ENCODE measurements at places on chromosomes 5 and 9.
A peak's percentile ranks its signal among the peaks of the same experiment; 100 is the strongest.

DNA sequence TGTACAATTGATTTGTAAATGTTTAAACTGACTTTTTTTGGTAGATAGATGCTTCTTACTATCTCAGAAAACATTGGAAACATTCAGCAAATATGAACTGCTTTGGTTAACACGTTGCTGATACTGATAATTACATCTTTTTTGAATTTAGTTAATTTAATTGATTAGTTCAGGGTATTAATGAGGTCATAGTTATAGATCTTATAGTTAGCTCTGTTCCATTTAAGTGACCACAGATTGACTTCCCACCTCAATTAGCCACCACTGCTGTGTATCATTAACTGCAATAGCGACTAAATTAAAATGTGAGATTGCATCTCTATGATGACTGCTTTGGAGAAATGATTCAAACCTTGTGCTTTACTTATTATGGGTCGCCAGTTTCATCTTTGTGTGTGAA is 407.1 kb upstream of the EDIL3 start:
- DNase-seq, result no peak

- no peak for DNase-seq
These were observed 5.7 kb upstream of the DCTN4 start for GRCh38 chr5:150764530-150764929.

GRCh38 chr9:134412298-134412711 is 86.0 kb downstream of the RXRA start:
- DNase-seq, result no peak

DNA sequence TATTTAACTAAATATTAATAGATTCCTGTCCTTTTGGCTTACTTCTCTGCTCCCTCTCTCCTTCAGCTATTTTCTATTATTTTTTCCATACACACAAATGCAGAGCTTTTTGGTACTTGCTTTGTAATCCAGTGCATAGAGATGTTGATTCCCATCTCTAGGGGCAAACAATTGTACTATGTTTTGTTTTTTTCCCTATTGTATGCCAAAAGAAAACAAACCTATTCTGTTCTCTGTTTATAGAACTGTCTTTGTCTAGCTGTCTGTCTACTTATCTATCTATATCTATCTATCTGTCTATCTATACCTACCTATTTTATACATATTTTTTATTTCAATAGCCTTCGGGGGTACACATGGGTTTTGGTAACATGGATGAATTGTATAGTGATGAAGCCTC is 121.6 kb upstream of the LIFR start:
- no peak for DNase-seq

DNA sequence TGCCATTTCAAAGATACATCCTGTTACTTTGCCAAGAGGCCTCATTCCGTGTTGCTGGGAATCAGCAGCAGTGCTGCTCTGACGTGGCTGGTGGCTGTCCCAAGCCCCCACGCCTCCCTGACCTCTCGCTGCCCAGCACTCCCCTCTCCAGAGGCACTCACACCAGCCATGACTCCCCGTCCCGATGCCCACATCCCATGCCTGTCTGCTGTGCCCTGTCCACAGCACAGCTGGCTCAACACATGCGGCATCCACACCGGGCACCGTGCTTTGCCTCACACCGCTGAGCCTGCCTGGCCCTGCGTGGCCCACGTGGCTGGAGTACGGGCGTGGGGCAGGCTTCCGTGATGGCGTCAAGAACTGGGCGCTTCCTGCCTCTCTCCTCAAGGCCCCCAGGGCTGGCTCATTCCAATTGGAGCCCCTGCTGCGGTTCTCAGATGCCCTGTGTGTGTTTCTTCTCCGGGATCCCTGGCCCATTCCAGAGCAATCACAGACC is 7.8 kb upstream of the LCN1 start:
- DNase-seq, result no peak

- DNase-seq, result peak; percentile 19
These were observed 39.1 kb upstream of the RANBP6 start for GRCh38 chr9:6054280-6055099.

DNA sequence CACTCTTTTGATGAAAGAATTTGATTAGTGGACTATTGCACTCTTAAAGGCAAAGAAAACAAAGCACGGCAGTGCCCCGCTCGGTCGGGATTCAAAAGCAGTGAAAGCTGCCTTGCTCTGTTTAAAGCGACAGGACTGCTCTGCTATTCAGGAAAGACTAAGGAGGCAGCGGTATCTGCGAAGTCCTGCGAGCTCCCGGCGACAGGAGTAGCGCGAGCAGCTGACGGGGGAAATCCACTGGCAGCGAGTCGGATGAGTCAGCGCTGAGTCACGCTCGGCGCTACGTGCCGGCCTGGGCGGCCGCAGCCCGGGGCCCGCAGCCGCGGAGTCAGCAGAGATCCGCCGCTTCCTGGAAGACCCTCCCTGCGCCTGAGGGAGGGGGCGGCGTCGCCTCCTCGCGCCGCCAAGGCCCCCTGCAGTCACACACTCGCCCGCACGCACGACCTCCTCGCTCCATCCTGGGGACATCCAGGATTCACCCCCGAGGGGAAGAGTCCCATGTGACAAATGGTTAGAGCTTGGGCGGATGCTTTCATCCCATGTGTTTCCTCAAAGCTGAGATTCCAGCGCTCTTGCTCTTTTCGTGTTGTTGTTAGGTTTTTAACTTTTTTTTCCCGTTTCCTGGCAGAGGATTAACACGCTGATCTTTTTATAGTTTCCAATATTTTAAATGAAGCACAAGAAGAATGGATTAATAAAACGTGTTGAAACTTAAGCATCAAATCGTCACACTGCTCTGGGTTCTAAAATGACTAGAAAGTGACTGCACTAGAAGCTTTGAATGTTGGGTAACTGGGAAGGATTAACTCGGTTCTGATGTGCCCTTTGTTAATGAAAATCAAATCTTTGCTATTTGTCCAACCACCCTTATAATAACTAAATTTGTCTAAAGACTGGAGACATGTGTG is 102.5 kb downstream of the ARRDC3 start:
- DNase-seq, result peak; percentile 83

- no peak for DNase-seq
These were observed 82.0 kb downstream of the SIL1 start for GRCh38 chr5:139116100-139116655.

DNA sequence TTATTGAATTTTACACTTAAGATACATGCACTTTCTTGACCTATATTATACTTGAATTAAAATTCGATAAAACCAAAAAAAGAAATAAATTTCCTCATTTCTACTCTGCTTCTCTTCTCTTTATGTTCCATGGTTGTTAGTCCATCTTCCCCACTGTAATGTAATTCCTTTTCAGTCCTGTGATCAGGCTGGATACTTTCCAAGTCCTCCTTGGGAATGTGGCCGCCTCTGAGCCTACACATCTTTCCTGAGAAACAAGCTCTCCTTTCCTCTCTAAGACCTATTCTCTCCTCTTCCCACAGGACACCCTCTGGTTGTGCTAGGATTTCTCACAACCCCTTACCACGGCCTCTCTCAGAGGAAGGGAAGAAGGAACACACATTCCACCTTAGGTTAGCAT is 285.1 kb downstream of the DNAH5 start:
- DNase-seq, result no peak

GRCh38 chr9:125538092-125538473 is 168.9 kb downstream of the MAPKAP1 start:
- no peak for DNase-seq

GRCh38 chr5:108320231-108320630 is 61.7 kb downstream of the FBXL17 start:
- no peak for DNase-seq

- no peak for DNase-seq
These were observed 27.2 kb downstream of the PRRC2B start for GRCh38 chr9:131420980-131421624.

GRCh38 chr9:79665931-79666330 is 94.2 kb downstream of the TLE4 start:
- no peak for DNase-seq

- no peak for DNase-seq
These were observed 985.7 kb upstream of the WWC1 start for GRCh38 chr5:167305591-167306213.

- DNase-seq, result no peak
These were observed 689 bp downstream of the AK3 start for GRCh38 chr9:4740388-4740637.

- DNase-seq, result no peak
These were observed 437.7 kb downstream of the SEMA5A start for GRCh38 chr5:9108162-9108561.

DNA sequence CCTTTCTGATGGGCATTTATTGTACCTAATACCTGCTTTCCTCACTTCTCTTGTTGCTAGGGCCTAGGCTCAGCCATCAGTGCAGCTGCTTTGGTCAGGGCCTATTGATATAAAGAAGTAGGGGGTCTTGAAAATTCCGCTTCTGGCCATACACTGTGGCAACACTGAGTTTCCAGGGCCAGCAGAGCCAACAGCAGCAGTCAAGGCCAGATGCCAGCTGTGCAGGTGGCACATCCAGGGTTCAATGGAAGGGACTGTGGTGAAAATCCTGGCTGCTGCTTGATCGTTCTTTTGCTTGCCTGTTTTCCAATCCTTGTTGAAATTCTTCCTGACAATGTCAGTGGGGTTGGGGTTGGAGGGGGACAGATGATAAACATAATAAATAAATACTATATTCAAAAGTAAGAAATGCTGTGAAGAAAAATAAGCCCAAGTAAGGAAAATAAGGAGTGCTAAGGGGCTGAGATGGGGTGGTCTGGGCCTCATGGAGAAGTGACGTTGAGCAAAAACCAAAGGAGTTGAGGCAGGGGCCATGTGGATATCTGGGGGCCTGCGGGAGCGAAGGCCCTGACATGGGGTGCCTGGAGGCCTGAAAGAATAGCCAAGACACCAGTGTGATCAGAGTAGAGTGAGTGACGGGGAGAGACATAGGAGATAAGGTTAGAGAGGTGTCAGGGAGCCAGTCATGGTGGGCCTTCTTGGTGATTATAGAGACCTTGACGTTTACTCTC is 91.0 kb upstream of the ALDH1B1 start:
- no peak for DNase-seq

DNA sequence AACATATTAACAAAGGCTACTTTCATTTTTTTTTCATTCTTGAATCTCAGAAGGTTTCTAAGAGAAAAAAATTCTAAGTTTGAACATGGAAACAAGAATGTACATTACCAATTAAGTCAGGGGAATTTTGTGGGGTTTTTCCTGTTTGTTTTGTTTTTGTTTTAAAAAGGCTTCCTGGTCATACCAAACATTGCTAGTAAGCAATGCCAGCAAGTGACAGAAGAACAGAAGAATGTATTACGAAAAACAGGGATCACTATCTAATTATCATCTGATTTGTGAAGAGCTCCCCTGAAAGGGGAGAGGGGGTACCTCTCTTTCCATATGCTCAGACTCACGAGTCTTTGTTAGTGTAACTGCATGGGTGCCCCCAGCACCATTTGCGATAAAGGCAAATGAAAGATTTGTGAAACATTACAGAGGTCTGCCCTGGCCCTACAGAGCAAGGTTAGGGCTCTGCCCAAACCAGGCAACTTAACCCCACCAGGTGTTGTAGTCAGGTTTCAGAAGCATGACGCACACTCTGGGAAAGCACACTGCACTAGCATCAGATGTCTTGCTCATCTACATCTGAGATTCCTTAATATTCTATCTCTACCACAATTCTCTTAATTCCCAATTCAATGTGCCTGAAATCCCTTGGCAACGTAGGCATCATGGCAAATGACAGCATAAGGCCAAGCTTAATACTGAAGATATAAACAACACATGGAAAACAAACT is 268.2 kb downstream of the MLLT3 start:
- DNase-seq, result no peak

DNA sequence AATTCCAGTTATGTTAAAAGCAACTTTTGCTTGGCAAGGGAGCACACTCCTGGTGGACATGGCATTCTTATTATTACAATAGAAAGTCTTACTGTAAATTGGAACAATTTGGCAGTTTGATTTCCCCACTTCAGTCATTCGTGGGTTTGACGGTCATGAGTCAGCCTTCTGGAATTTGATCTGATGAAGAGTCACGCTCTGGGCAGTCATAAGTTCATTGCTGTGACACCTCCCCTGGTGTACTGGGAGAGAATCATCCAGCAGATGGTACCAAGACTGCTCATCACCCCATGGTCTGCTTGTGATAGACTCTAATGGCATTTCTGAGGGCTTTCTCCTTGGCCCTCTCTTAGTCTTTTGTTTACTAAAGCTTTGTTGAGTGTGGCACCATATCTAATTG is 53.8 kb downstream of the GLRA1 start:
- no peak for DNase-seq

Data from activated CD4-positive, CD25-positive, alpha-beta regulatory T cell (primary cell).